CD4-positive, CD25-positive, alpha-beta regulatory T cell (primary cell): ENCODE measurements at places on chromosomes 5 and 9. TPM values are rescaled to one million over a fixed set of nuclear protein-coding genes. Genes with fewer than 3 reads are reported as not detected.

Gene FGF1
- not detected for polyA plus RNA-seq

Gene DNLZ
- polyA plus RNA-seq: 51.1 TPM

Gene SLC4A9
- not detected for polyA plus RNA-seq

Gene ALDH7A1
- not detected for polyA plus RNA-seq

Gene TMEM215
- polyA plus RNA-seq: not detected

Gene GRIN3A
- polyA plus RNA-seq: 0.17 TPM

Gene ITGA1
- not detected for polyA plus RNA-seq

Gene RMRP
- not detected for polyA plus RNA-seq

Gene SPATA31E1
- polyA plus RNA-seq: not detected

Gene TAF11L8
- not detected for polyA plus RNA-seq

DNA sequence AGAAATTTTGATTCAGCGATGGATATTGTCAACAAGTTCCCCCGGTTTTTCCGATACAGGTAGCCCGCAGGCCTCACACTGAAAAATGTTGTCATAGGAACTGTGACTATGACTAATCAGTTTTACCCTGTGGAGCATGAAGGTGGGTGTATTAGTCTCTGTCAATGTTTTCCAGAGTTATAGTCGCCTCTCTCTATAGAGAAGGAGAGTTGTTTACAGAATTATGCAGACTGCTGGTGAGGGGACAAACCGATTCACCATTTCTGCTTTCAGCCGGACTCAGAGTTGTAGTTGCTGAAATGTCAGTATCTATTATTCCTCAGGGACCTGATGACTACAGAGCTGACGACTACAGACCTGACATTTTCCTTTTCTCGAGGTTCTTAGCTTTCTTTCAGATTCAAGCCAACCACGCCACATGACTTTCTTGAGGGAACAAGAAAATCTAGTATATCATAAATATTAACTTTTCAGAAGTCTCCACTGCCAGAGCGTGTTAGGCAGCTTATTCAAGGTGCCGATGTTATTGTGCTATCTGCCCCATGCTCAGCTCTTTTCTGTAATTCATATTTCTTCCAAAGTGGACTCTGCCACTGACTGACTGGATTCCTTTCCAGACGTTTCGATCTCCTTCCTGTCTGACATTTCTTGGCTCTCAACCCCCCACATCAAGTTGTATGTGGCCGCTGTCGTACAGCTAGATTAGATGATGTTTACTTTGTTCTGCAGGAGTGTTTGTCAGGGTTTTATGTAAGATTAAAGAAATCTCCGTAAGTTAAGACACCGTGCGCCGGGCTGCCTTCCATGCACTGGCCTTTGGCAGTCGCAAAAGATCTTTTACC, 178.1 kb downstream of the FGF1 start:
- no peak for DNase-seq

GRCh38 chr5:14721990-14722656, 57.6 kb downstream of the OTULIN start:
- no peak for DNase-seq

DNA sequence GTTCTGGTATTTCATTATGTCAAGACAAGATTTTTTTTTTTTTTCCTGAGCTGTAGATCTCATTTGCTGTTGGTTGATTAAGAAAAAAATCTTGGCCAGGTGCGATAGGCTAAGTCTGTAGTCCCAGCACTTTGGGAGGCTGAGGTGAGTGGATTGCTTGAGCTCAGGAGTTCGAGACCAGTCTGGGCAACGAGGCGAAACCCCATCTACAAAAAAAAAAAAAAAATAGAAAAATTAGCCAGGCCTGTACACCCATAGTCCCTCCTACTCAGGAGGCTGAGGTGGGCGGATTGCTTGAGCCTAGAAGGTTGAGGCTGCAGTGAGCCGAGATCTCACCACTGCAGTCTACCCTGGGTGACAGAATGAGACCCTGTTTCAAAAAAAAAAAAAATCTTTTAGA, 12.2 kb downstream of the CDC42SE2 start:
- DNase-seq: no peak

GRCh38 chr9:87787735-87788134, 61.8 kb downstream of the CTSL start:
- DNase-seq: no peak

- DNase-seq: no peak
Observed at GRCh38 chr5:30572279-30572678, 621.2 kb upstream of the CDH6 start.

DNA sequence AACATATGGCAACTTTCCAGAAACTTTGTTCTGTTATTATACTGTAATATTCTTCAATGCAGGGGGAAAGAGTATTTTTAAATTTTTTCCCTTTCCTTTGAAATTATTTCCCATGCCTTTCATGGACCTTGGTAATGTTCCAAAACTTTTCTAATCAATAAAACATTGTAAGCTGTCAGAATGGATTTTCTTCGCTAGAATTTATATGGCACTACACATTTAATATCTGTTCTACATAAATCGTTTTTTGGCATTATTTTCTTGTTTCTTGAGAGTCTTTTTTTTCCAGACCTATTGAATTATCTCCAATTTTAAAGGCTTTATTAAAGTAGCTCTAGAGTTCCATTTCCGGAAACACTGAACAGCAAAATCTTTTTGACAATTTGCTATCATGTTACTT, 249.0 kb downstream of the TMEM167A start:
- no peak for DNase-seq

DNA sequence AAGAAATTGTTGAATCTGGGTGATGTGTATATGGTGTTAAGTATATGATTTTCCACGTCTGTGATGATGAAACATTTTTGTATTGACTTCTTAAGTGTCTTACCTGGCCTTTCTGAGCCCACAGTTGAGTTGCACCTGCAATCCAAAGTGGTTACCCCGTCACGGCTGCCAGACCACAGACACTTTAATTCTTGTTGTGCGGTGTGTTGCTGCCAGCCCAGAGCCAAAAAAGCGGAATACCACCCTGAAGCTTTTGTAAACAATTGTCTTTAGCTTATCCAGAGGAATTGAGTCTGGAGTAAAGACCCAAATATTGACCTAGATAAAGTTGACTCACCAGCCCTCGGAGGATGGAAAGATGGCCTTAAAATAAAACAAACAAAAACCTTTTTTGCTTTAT, 35.1 kb downstream of the MTAP start:
- no peak for DNase-seq

- no peak for DNase-seq
Observed at GRCh38 chr5:147559749-147560148, 49.9 kb upstream of the DPYSL3 start.

DNA sequence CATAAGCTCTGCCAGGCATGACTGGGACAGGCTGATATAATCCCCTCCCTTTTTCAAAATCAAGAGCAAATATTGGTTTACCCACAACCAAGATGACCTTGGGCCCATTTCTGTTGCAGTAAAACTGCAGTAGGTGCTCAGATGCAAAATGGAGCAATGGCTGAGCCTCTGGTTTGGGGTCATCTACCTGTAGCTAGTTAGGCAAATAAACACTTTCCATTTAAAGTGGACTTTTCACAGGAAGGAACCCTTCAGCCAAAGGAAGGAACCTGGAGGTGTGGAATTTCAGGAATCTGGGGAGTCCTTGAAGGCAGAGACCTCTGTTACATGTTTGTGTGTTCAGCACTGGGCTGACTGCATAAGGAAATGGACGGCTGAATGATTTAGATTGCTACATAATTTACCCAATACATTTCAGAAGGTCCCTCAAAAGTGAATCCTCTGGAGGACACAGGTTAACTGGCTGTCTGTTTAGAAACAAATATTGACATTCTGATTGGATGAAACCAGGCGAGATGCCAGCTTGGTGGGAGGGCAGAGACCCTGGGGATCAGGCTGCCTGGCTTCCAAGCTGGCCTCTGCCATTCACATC, 170.1 kb upstream of the ZNF618 start:
- DNase-seq: no peak

DNA sequence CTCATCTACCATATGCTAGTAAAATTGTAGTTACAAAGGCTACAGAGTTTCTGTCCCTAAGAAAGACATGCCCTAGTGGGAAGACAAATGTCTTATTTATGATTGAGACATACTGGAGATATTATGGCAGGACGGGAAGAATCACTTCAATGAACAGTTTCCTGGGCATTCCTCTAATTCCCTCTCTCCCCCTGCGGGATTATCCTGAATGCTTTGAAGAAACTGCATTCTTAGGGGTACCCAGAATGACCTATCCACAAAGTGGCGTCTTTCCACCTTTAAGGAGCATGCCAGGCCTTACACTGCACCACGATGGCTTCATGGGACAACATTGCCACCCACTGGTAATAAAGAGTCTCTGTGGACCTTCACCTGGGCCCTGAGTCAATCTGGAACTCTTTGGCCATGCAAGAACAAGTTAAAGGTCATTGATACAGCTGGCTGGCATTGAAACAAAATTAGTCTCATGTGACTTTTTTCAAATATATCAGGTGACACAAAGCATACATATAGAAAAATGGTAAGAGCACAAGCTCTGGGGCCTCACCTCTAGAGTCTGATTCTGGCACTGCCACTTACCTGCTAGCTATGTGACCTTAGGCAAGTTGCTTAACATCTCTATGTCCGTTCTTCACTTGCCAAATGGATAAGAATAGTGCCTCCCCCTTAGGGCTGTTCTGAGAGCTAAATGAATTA, 32.0 kb downstream of the ANKRD55 start:
- DNase-seq: peak; percentile 61

GRCh38 chr5:109387408-109387974, 22.3 kb downstream of the PJA2 start:
- DNase-seq: no peak

GRCh38 chr5:108602830-108603229, 144.9 kb upstream of the FER start:
- DNase-seq: no peak

GRCh38 chr5:35345222-35345621, 114.9 kb upstream of the PRLR start:
- DNase-seq: no peak

- DNase-seq: peak; percentile 60
Observed at GRCh38 chr5:172683645-172684471, 42.8 kb downstream of the NEURL1B start.

GRCh38 chr5:130652176-130652575, 512.9 kb downstream of the HINT1 start:
- DNase-seq: no peak

GRCh38 chr9:108671794-108672193, 184.0 kb downstream of the ACTL7B start:
- DNase-seq: no peak

DNA sequence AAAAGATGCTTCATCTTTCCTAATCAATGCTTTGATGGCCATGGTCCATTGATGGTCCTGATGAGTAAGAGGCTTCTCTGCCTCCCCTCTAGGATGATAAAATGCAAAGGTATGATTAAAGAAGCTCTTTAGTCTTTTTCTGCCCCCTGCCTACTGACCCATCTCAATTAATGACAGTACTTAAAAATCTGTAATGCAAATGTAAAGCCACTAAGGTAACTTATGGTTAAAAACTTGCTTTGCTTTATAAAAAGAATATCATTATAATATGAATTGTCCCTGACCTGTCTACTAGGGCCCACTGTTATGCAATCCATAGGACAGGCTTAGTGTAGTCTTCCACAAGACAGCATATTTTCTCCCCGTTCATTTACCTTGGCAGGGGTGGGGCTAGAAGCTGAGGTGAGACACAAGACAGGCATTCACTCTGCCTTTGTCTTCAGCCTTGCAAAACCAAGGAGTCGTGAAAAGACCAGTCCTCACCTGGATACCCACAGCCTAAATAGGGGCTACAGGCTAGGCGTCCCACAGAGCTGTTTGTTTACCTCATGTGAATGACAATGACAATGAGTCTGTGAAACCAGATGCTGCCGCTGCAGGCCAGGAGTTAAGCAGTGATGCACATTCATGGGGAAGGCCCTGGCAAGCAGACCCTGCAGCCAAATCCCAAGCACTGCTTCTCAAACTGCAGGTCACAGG, 60.4 kb downstream of the BNC2 start:
- DNase-seq: no peak

DNA sequence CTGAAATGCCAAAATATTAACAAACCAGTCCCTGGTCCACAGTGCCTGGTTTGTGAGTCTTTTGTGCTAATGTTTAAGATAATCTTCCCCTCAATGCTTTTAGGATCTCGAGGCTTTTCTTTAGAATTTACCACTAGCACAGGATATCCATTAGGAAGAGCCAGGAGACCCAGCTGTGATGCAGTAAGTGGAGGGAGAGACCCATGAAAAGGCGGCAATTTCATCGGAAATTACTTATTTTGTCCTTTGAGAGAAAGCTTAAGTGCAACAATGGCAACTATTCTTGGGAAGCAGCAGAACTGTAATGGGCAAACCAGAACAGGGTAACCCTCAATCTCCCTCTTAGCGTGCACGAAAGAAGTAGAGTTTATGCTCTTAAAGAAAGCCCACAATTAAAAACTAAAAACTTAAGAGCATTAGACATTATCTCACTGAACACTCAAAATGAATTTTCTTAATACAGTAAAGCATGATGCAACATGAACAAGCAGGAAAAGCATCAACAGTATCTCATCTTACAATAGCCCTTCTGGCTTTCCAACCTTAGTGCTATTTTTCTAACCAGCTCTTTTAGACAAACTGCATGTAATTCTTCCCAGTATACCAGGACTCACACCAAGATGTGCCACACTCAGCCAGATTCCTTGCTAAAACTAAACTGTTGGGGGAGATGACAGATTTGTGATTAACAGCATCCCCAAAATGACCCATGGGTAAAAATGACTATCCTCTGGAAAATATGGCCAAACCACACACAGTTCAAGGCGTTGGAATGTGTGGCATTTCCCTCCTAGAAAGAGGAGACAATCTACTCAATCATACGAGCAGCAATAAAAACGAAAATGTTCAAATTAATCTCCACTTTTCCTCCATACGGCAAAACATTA, 36.4 kb downstream of the PWWP2A start:
- DNase-seq: no peak

GRCh38 chr5:112707187-112708102, 30.2 kb upstream of the APC start:
- peak; percentile 98 for DNase-seq

DNA sequence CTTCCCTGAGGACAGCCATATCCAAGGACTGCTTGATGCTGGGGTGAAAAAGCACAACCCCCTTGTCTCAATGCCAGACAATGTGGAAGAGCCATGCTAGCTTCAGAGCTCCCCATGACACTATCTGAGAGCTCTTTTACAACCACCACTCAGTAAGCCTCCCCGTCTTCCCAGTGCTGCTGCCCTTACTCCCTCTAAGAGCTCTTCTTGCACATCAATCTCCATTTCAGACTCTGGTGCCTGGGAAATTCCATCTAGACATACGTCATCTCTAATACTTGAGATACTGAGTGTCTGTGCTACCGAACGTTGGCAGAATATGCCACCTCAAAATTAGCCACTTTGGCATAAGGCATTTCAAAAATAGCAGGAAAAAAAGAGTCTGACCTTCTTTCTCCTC, 94.5 kb downstream of the EDIL3 start:
- DNase-seq: no peak

- DNase-seq: no peak
Observed at GRCh38 chr5:169647566-169647965, 10.5 kb downstream of the DOCK2 start.

DNA sequence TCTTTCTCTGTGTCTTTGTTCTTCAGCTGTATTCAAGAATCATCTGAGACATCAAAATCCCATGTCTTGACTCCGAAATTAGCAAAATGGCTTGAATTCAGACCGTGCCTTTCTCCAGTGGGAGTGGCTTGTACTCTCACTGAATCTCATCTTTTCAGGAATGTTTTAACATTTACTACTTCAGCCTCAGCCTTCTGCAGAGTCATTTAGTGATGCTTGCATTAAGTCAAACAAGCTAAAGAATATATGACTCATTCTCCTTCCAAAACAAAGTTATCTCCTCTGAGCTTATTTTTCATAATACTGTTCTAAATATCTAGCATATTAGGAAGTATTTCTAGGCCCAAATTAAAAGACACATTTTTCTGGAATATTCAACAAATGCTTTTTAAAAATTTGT, 205.3 kb downstream of the CDH10 start:
- DNase-seq: no peak
